ENCODE measurements at places on chromosomes 16 and 17. TPM values are rescaled to one million over a fixed set of nuclear protein-coding genes. Genes with fewer than 3 reads are reported as not detected.
A peak's percentile ranks its signal among the peaks of the same experiment; 100 is the strongest.

Gene SLFN13
- 213 TPM for total RNA-seq

Gene SPATA32
- total RNA-seq = 0.81 TPM

DNA sequence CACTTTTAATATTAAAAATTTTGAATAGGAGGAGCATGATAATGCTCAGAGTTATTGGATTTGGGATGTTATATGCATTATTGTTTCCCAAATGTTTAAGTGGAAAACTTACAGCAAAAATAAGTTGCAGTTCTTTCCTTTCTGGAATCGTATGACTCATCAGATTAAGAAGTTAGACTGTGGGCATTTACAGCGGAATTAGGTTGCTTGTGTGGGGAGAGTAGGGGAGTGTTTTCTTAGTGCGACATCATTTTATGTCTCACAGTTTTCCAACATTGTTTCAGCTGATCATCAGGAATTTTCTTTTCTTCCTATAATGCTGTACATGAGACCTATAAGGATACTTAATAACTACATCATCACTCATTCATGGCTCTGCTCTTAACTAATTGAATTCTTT is 1631.8 kb downstream of the CDH8 start:
- no peak overlapping the region for H3K4me3 ChIP-seq
- no peaks in the 10 kb centered on the region for H3K4me1 ChIP-seq
- no peak for DNase-seq
- H3K36me3 ChIP-seq = peaks cover 4% of the 10 kb centered on the region

DNA sequence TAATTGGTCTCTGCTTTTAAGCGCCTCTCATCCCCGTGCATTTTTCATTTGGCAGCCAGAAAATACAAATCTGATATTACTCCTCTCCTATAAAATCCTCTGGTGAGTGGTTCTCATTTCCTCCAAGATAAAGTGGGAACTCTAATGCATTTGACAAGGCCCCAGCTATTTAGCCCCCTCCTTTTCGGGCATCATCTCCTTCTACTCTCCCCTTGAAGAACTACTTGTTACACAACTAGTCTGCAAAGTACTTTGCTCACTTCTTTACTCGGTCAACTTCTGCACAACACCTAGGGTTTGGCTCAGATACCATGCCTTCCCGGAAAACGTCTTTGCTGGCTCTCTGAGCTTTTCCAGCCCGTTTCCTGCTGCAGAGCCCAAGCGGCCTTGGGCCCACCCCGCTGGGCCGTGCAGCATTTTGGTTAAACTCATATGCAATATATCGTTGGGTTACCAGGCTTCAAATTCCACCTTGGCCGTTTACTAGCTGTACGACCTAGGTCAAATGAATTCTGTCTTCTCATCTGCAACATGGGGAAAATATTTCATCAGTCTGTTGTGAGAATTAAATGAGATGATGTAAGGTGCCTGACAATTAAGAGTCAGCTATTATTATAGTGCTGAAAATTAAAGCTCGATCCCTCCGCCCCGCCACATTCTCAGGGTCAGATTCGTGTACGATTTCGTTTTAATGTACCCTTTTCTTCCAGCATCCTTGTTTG is 883 bp upstream of the TAF15 start:
- H3K27me3 ChIP-seq = no peaks in the 10 kb centered on the region
- no peak for DNase-seq
- H3K36me3 ChIP-seq = peaks cover 15% of the 10 kb centered on the region
- H3K27ac ChIP-seq = peak overlapping the region; percentile 94
- H3K4me3 ChIP-seq = peak overlapping the region; percentile 95

- peaks cover 13% of the 10 kb centered on the region for H3K36me3 ChIP-seq
- no peaks in the 10 kb centered on the region for H3K27me3 ChIP-seq
- peaks cover 9% of the 10 kb centered on the region for H3K4me1 ChIP-seq
- H3K4me3 ChIP-seq = no peak overlapping the region
These were observed 18.9 kb downstream of the SNX11 start for GRCh38 chr17:48126532-48126850.

- H3K4me3 ChIP-seq = no peak overlapping the region
- DNase-seq = no peak
- H3K27me3 ChIP-seq = no peaks in the 10 kb centered on the region
- peaks cover 28% of the 10 kb centered on the region for H3K4me1 ChIP-seq
- no peak overlapping the region for H3K27ac ChIP-seq
- peaks cover 6% of the 10 kb centered on the region for H3K36me3 ChIP-seq
These were observed 27.6 kb downstream of the MAP3K3 start for GRCh38 chr17:63649813-63650212.

DNA sequence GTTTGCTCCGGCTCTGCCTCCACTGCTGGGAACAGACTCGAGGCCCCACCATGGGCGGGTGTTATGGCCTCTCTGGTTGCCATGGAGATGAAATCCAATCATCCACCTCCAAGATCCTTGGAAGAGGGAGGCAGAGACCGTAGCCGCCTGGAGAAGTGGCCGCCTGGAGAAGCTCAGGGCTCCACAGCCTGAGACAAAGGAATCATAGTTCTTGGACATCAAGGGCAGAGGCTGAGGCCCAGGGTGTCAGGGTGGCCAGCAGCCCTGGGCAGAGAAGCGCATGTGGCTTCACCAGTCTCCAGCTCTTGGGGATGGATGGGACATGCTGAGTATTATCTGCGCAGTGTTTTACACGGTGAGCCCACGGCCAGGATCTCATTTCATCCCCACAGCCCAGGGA is 36.2 kb downstream of the ABR start:
- no peak overlapping the region for H3K27ac ChIP-seq
- no peaks in the 10 kb centered on the region for H3K36me3 ChIP-seq
- peaks cover 7% of the 10 kb centered on the region for H3K4me1 ChIP-seq
- no peaks in the 10 kb centered on the region for H3K27me3 ChIP-seq

GRCh38 chr17:27654654-27655524 is 23.9 kb downstream of the LGALS9 start:
- H3K4me1 ChIP-seq = peaks cover 5% of the 10 kb centered on the region
- DNase-seq = peak; percentile 72
- H3K4me3 ChIP-seq = no peak overlapping the region
- no peak overlapping the region for H3K27ac ChIP-seq
- no peaks in the 10 kb centered on the region for H3K27me3 ChIP-seq

DNA sequence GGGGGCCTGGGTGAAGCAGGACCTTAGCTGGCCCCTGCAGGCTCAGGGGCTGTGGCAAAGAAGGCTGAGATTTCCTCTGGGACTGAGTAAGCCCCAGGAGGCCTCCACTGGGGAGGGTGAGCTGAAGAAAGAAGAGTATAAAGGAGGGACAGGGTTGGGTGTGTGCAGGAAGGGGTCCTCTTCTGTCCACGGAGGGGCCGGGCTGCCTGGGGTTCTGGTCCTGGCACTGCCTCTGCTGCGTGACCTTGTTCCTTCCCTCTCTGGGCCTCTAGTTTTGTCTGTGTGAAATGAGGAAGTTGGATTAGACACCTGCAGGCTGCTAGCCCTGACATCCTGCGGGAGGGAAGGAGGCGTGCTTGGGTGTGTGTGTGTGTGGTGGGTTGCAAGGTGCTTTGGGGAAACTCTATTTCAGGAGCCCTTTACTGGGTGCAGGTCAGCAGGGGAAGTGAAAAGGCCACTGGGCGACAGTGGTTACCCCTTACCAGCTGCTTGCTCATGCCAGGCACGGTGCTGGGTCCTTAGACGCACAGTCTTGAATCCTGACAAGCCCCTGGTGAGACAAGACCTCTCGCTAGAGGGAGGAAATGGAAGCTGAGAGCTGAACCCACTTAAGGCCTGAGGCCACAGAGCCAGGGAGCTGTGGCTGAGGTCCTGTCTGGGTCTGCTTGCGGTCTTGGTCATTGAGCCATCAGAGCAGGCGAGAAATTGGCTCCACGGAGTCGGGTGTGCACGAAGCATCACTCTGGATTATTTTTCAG is 60.7 kb downstream of the OR1D5 start:
- H3K27ac ChIP-seq = peak overlapping the region; percentile 63
- peak overlapping the region; percentile 17 for H3K4me3 ChIP-seq
- no peak for DNase-seq
- peaks cover 5% of the 10 kb centered on the region for H3K36me3 ChIP-seq
- no peaks in the 10 kb centered on the region for H3K27me3 ChIP-seq

- peaks cover 55% of the 10 kb centered on the region for H3K4me1 ChIP-seq
- peaks cover 12% of the 10 kb centered on the region for H3K36me3 ChIP-seq
- H3K27ac ChIP-seq = peak overlapping the region; percentile 99
- no peaks in the 10 kb centered on the region for H3K27me3 ChIP-seq
These were observed 1.6 kb downstream of the NUFIP2 start for GRCh38 chr17:29292071-29292991.

DNA sequence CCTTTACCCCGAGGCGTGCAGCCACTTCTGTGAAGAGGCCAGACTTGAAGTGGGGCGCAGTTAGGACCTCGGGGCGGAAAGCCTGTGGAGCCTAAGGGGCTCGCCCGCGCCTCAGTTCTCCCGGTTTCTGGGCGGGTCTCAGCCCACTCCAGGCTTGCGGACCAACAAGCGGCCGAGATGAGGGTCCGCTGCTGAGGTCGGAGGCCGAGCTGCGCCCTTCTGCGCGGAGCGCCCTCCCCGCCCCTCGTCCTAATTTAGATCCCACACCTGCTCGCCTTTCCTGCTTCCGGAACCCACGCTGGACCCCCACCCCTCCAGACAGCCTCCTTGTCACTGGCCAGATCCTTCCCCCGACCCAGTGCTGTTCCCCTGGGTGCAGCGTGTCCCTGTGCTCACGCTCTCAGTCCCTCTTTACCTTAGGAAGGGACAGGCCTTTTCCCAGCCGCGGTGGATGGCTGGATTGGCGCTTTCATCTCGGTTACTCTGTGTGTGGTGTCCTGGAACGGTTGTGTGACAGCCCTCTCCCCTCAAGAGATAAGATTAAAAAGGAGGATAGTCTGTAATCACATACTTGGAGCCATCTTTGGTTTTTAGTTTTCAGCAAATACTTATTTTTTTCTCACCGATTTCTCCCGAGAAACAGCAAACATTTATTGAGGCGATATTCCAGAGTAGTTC is 933 bp upstream of the ATXN7L3 start:
- DNase-seq = no peak
- H3K27ac ChIP-seq = peak overlapping the region; percentile 96
- no peaks in the 10 kb centered on the region for H3K36me3 ChIP-seq

GRCh38 chr17:63945784-63946439 is 13.8 kb upstream of the CD79B start:
- H3K27ac ChIP-seq = no peak overlapping the region
- no peaks in the 10 kb centered on the region for H3K36me3 ChIP-seq
- DNase-seq = no peak
- H3K27me3 ChIP-seq = peaks cover 6% of the 10 kb centered on the region
- H3K4me1 ChIP-seq = peaks cover 17% of the 10 kb centered on the region
